Heart right ventricle (tissue), 16 donors: ENCODE measurements at places on chromosomes 2 and 18. TPM values are rescaled to one million over a fixed set of nuclear protein-coding genes. Genes with fewer than 3 reads are reported as not detected.

The ABCB11 gene
- total RNA-seq = 0.05 TPM

The SCN7A gene
- total RNA-seq = 31.2 TPM

The BCL11A gene
- 23.2 TPM for total RNA-seq

The UGT1A7 gene
- not detected for total RNA-seq

The IL36A gene
- total RNA-seq = not detected

The DUSP2 gene
- total RNA-seq = 2.5 TPM

The COPS7B gene
- 19.2 TPM for total RNA-seq

The SOS1 gene
- 25.7 TPM for total RNA-seq

The UPP2 gene
- not detected for total RNA-seq

GRCh38 chr2:106039634-106040315, 154.3 kb downstream of the UXS1 start:
- H3K27ac ChIP-seq = no peak overlapping the region
- H3K4me1 ChIP-seq = peaks cover 7% of the 10 kb centered on the region
- no peak overlapping the region for H3K4me3 ChIP-seq
- no peaks in the 10 kb centered on the region for H3K36me3 ChIP-seq
- no peak for DNase-seq

DNA sequence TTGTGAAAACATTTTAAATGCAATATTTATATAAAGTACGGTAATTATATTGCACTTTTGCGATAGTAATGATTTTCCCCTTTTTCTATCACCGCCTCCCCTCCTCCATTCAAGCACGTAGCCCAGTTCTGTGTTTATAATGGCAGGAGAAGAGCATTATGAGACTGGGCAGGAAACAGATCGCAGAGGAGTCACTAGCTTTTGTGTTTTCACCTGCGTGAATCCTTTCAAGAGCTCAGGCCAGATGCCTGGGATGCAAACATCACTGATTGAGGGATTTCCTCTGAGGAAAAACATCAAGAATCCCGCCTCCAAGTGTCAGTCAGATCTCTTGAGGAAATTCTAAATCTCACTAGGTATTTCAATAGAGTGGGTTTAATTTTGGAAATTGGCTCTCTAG, 178.4 kb upstream of the FN1 start:
- no peaks in the 10 kb centered on the region for H3K27me3 ChIP-seq
- H3K36me3 ChIP-seq = no peaks in the 10 kb centered on the region
- H3K27ac ChIP-seq = no peak overlapping the region
- H3K4me3 ChIP-seq = no peak overlapping the region
- no peak for DNase-seq

GRCh38 chr2:7034303-7034702, 117.1 kb downstream of the RNF144A start:
- peaks cover 16% of the 10 kb centered on the region for H3K4me1 ChIP-seq
- no peaks in the 10 kb centered on the region for H3K27me3 ChIP-seq
- H3K36me3 ChIP-seq = peaks cover 51% of the 10 kb centered on the region

DNA sequence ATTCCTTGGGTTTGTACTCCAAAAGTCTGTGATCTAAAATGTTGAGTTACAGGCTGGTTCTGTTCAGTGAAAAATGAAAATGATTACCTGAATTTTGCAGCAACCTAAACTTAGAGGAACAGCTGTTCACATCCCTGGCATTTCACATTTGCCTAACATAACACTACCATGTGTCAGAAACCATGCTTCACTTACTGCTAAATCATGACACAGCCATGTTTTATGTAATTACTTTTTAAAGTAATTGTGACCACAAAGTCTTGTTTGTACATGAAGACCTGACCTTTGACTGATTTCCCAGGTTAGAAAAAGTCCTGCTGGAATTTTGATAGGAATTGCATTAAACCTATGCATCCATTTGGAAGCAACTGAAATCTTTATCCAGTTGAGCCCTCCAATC, 79.1 kb downstream of the FAM168B start:
- no peak overlapping the region for H3K4me3 ChIP-seq
- H3K27me3 ChIP-seq = peaks cover 30% of the 10 kb centered on the region
- no peaks in the 10 kb centered on the region for H3K36me3 ChIP-seq
- no peak overlapping the region for H3K27ac ChIP-seq
- no peak for DNase-seq

DNA sequence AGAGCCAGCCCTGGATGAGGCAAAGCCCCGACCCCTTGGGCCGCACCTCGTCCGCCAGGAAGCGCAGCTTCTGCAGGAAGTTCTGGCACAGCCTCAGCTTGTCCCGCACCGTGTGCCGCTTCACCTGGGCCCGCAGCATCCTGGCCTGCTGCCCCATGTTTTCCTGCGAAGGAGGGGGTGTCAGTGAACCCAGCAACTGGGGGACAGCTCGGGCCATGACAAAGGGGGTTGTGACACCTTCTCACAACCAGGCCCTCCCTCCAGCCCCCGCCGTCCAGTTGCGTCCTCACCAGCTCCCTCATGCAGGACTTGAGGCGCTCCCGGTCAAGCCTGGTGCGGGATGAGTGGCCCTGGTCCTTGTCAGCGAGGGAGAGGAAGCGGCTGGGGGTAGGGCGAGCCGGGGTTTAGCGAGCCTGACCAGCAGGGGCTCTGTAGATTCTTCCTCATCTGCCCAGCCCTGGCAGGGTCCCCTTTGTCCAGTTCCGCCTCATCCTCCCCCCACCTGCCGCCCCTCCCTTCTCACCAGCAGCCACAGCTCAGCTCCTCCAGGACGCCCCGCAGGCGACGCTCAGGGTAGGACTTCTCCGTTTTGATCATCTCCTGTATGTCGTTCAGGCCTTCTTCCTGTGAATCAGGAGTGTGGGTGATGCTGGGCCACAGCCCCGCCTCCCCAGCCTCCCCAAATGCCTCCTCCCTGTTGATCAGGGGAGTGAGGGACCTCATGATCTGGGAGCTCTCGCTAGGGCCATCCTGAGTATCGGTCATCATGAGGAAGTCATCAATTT, 606 bp downstream of the OTOF start:
- H3K4me1 ChIP-seq = peaks cover 16% of the 10 kb centered on the region
- H3K27ac ChIP-seq = no peak overlapping the region
- no peak for DNase-seq
- H3K36me3 ChIP-seq = no peaks in the 10 kb centered on the region

DNA sequence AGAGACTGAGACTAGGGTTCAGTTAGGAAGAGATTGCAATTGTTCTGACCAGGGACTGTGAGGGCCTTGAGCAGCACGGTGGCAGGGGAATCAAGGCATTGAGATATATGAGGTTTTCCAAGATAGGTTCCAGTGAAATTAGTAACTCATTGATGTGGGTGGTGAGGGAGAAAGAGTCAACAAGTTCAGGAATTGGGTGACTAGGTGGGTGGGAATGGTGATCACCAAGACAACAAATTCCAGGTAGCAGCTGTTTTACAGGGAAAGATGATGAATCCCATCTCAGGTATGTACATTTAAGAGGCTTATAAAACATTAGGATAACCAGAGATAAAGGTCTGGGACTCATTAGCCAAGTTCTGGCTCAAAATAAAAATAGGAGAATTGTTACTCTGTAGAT, 251.5 kb upstream of the MGAT5 start:
- no peaks in the 10 kb centered on the region for H3K27me3 ChIP-seq
- H3K36me3 ChIP-seq = no peaks in the 10 kb centered on the region
- no peak overlapping the region for H3K4me3 ChIP-seq
- no peaks in the 10 kb centered on the region for H3K4me1 ChIP-seq
- H3K27ac ChIP-seq = no peak overlapping the region

DNA sequence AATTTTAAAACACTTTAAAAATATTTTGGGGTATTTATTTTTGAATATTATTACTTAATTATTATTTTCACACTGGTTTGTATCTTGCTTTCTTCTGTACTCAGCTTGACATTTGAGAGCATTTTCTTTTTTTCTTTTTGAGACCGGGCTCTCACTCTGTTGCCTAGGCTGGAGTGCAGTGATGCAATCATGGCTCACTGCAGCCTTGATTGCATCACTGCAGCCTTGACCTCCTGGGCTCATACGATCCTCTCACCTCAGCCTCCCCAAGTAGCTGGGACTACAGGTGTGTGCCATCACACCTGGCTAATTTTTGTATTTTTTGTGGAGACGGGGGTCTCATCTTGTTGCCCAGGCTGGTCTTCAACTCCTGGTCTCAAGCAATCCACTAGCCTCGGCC, 79.9 kb upstream of the DLX2 start:
- no peak overlapping the region for H3K4me3 ChIP-seq
- no peaks in the 10 kb centered on the region for H3K27me3 ChIP-seq
- H3K36me3 ChIP-seq = no peaks in the 10 kb centered on the region
- no peak for DNase-seq

DNA sequence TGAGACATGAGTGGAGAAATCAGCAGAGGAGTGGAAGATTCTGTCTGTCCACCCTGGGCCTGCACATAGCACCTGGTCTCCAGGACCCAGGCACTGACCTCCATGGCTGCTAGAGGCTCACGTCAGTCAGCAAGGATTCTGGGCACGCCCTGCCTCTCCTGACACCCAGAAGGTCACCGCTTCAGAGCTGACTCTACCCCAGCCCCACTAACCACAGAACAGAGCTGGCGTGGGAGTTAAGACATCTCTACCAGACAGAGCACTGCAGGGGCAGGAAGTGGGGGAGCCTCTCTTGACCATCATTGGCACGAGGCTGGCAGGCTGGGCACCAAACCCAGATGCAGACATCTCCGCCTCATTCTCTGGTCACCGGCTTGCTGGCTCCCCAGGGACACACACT, 3.0 kb downstream of the ADCY3 start:
- no peak for DNase-seq
- H3K4me3 ChIP-seq = peak overlapping the region; percentile 62
- H3K4me1 ChIP-seq = peaks cover 11% of the 10 kb centered on the region
- H3K27ac ChIP-seq = no peak overlapping the region
- no peaks in the 10 kb centered on the region for H3K36me3 ChIP-seq

- H3K27me3 ChIP-seq = no peaks in the 10 kb centered on the region
- peaks cover 21% of the 10 kb centered on the region for H3K4me1 ChIP-seq
- DNase-seq = no peak
- H3K27ac ChIP-seq = peak overlapping the region; percentile 24
- H3K4me3 ChIP-seq = no peak overlapping the region
- H3K36me3 ChIP-seq = no peaks in the 10 kb centered on the region
Observed at GRCh38 chr2:158598862-158599517, 142.2 kb downstream of the PKP4 start.

GRCh38 chr2:67346718-67347407, 50.3 kb upstream of the ETAA1 start:
- H3K27me3 ChIP-seq = no peaks in the 10 kb centered on the region
- no peak overlapping the region for H3K4me3 ChIP-seq
- no peak overlapping the region for H3K27ac ChIP-seq
- no peaks in the 10 kb centered on the region for H3K4me1 ChIP-seq

DNA sequence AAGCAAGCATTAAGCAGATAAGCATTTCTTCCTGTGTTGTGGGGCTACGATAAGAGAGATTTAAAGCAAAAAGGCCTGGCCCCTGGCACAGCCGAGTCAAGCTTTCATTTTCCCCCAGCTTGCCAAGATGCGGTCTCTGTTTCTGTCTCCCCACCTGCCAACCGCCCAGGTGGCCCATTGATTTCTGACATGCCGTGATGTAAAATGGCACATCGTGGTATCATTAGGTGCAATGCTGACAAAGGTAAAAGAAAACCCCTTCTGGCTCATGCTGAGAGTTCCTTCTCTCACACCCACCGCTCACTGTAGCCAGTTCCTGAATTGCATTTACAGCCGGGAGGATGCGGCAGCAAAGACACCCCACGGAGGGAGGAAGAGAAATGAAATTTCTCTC, 62.8 kb downstream of the BOD1L2 start:
- H3K27ac ChIP-seq = no peak overlapping the region
- no peak overlapping the region for H3K4me3 ChIP-seq
- no peak for DNase-seq
- H3K4me1 ChIP-seq = peaks cover 9% of the 10 kb centered on the region
- peaks cover 31% of the 10 kb centered on the region for H3K27me3 ChIP-seq
